ENCODE measurements at places on chromosomes 5 and 9. TPM values are rescaled to one million over a fixed set of nuclear protein-coding genes. Genes with fewer than 3 reads are reported as not detected.

NUTM2G gene
- total RNA-seq = not detected

FYB1 gene
- total RNA-seq = not detected

ZNF462 gene
- 14.7 TPM for total RNA-seq

FIBCD1 gene
- total RNA-seq = 0.48 TPM

FBXO4 gene
- total RNA-seq = 15.9 TPM

SLC6A3 gene
- total RNA-seq = not detected

PCDHGA5 gene
- total RNA-seq = 2.2 TPM

SPATA31C1 gene
- not detected for total RNA-seq

DPYSL3 gene
- total RNA-seq = 16.4 TPM

TAF11L10 gene
- not detected for total RNA-seq

BAAT gene
- 0.37 TPM for total RNA-seq

BTNL9 gene
- not detected for total RNA-seq

DNA sequence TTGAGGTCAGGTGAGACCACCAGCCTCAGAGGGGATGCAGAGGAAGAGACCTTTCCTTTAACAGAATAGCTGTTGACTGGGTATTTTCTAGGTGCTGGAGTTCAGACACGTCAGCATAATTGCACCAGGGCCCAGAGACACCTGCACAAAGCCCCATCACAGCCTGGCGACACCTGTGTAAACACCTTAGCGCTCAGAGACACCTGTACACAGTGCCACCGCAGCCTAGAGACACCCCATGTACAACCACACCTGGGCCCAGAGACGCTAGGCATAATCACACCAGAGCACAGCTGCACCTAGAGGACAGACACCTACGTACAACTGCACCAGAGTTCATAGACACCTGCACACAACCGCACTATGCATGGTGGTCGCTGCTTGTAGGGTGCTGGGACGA is 1.0 kb downstream of the TRIP13 start:
- no peak for DNase-seq

GRCh38 chr9:126366366-126367011 is 39.9 kb downstream of the MVB12B start:
- no peak for DNase-seq

- peak; percentile 72 for DNase-seq
Observed at GRCh38 chr5:173016598-173017046, 33.1 kb downstream of the ATP6V0E1 start.

DNA sequence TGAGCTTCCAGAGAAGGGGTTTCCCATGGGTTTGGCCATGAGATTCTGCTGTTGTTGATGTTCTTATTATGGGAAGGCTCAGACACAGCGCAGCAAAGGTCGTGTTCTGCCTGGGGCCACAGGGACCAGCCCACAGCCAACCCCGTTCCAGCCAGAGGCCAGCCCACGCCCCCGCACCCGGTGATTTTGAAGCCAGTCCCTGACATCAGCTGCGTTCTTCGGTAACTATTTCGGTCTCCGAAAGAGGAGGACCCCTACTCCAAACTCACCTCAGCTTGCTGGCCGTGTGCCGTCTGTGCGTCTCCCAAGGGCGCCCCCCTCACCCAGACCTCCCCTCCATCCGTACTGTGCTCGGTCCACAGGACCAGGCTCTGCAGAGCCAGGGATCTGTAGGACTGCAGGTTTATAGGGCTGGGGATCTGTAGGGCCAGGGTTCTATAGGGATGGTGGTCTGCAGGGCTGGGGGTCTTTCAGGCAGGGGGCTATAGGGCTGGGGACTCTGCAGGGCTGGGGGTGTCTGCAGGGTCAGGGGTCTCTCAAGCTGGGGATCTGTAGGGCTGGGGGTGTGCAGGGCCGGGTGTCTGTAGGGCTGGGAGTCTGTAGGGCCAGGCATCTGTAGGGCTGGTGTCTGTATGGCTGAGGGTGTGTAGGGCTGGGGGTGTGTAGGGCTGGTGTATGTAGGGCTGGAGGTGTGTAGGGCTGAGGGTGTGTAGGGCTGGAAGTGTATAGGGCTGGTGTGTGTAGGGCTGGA is 11.8 kb downstream of the COL5A1 start:
- no peak for DNase-seq

GRCh38 chr5:170303549-170303948 is 6.0 kb upstream of the LCP2 start:
- no peak for DNase-seq

- DNase-seq = no peak
Observed at GRCh38 chr9:126617003-126617822, 3.5 kb downstream of the LMX1B start.

DNA sequence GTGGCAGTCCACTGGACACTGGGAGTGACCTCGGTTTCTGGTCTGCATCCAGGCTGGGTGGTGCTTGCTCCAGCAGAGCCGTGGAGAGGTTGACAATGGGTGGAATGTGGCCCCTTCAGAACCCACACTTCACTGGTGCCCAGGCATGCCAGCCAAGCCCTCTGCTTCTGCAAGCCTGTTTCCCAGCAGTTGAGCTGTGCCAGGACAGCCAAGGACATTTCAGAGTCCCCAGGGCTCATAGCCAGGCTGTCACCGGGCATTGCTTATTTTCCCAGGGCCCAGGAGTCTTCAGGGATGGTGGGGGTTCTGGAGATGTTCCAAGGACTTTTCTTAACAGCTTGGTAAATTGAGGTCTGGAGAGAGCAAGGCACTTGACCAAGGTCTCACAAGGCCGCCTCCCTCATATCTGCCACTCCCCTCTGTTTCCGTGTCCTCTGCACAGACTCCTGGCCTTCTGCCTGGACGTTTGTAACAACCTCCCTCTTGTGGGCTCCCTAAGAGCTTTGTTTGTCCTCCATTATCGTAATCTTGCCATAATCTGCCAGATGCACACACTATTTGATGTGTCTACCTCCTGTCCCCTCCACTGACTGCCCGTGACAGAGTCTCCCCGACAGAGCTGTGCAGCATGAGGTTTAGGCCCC is 3.8 kb upstream of the NDST1 start:
- peak; percentile 83 for DNase-seq

DNA sequence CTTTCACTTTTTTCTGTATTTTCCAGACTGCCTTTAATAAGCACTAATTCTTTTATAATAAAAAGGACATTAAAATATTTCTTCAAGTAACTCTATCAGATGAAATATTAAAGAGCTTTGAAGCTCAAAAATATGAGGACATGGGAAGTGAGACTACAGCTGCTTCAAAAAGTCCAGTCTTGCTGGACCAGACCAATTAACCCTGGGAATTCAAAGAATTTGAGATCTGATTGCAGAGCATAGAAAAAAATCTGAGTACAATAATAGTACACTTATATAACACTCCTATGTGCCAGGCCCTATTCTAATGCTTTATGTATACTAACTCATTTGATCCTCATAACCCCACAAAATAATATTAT is 9.8 kb downstream of the TMEM245 start:
- DNase-seq = peak; percentile 42

DNA sequence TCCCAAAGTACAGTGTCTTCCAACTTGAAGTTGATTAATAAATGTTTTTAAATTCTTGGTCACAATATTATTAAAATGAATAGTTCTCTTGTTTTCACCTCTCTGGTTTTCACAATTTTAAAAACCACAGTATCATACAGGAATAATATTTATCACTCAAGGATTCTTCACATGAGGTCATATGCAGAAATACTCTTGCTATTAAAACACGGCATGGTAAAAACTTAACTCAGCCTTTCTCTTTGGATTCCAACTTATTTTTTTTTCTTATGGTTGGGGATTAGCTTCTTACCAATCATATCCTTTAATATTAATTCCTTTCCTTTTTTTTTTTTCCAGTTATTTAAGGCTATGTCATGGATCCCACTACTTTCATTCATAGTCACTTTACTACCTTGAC is 289.4 kb downstream of the ADAMTS6 start:
- peak; percentile 31 for DNase-seq

GRCh38 chr9:97787551-97787950 is 65.5 kb upstream of the FOXE1 start:
- no peak for DNase-seq

- DNase-seq = peak; percentile 28
Observed at GRCh38 chr9:72362118-72362531, 2.9 kb downstream of the ZFAND5 start.

- no peak for DNase-seq
Observed at GRCh38 chr9:83006378-83006777, 56.6 kb downstream of the RASEF start.

- peak; percentile 63 for DNase-seq
Observed at GRCh38 chr5:44365345-44365744, 23.9 kb downstream of the FGF10 start.

GRCh38 chr9:137899551-137900360 is 22.2 kb downstream of the CACNA1B start:
- no peak for DNase-seq

DNA sequence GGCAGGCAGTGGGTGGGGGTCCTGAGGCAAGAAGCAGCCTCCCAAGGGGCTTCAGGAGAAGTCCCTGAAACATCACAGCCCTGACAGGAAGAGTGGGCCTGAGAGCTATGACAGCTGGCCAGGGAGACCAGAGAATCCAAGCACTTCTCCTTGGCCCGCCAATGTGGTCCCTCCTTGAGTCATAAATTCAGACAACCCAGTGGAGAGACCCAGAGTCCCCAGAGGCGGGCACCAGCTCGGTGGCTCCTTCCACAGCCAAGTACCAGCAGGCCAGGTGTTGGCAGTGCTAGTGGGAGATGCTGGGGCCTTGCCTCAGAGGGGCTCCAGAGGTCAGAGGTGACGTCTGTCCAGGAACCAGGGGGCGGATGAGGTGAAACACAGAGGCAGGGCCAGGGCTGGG is 1.6 kb upstream of the DOK3 start:
- no peak for DNase-seq

GRCh38 chr5:158142156-158142555 is 283.2 kb upstream of the CLINT1 start:
- DNase-seq = no peak

- peak; percentile 87 for DNase-seq
Observed at GRCh38 chr5:135210286-135211055, 176.4 kb upstream of the PITX1 start.

DNA sequence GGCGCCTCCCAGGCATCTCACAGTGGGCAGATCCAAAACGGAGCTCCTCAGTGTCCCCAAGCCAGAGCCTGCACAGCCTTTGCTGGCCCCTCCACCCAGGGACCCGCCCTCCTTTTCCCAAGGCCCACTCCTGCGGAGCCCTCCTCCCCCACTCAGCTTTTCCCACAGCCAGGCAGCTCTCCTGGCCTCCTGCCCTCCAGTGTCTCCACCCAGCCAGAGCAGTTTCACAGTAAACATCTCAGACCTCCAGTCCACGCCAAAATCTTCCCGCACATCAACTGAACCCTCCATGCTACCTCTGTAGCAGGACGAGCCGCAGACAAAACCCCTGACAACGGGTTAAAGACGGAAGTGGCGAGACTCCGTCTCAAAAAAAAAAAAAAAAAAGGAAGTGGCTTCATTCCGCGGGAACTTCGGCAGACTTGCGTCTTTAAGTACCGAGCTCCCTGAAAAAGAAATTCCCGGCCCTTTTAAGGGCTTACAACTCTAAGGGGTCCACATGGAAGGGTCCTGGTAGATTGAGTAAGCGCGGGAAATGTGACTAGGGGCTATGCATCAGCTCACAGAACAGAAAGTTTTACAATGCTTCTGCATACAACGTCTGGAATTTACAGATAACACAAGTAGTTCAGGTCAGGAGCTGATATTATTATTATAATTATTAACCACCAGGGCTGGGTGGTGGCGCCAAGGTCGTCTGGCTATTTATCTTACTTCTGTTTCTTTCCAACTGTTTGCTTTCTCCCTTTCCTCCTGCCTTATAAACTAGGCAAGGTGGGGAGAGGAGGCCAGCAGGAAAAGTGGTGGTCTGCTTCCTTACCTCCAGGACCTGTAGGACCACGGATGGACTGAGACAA is 11.4 kb upstream of the GRIN1 start:
- no peak for DNase-seq

GRCh38 chr5:74082512-74083055 is 456.6 kb downstream of the ARHGEF28 start:
- no peak for DNase-seq

DNA sequence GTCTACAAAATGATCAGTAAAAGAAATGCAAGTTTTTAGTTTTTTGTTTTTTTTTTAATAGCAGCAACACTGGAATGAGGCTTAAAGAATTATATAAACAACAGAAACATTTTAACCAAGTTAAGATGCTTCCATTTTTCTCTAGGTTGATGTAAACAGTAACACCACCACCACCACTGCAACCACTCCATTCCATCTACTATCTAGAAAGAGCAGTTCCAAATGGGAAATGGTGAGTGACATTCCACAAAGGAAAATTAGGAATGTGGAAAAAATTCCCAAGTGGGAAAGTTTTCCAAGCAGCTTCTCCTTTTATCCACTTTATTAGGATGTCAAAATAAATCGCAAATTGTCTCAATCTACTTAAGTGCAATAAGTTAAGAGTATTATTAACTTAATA is 32.6 kb downstream of the SLC38A9 start:
- no peak for DNase-seq

DNA sequence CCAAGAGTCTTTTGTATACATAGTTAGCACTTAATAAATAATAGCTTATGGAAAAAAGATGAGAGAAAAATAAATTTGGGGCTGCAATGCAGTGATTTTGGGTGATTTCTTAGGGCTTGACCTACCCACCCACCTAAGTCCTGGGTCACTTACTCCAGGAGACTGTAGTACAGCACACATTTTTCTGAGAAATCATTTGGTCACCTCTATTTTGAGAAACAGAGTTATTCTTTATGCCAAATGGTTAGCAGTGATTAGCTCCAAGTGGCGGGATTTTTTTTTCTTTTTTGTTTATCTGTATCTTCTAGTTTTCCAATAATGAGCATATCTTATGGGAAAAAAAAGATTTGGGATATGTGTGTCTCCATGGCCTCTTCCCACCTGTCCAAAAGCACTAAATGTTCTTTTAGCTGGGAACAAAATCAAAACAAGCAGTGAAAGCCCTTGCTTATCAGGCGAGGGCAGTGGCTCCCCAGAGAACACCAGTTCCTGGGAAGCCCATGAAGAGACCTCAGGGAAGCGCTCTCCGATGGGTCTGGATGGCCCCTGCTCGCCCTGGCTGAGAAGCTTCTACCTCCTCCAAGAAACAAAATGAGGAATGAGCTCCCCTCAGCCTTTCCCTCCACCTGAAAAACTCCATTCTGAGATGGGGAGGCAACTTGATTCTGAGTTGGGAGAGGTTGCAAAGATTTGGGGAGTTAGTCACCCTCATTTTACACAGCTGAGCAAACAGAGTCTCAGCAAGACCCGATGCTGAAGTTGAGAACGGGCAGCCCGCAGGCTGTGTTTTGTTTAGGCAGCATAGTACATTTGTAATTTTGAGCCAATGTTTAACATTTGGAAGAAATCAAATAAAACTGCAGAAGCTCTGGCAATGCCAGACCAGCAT is 69.9 kb downstream of the CYFIP2 start:
- peak; percentile 26 for DNase-seq

DNA sequence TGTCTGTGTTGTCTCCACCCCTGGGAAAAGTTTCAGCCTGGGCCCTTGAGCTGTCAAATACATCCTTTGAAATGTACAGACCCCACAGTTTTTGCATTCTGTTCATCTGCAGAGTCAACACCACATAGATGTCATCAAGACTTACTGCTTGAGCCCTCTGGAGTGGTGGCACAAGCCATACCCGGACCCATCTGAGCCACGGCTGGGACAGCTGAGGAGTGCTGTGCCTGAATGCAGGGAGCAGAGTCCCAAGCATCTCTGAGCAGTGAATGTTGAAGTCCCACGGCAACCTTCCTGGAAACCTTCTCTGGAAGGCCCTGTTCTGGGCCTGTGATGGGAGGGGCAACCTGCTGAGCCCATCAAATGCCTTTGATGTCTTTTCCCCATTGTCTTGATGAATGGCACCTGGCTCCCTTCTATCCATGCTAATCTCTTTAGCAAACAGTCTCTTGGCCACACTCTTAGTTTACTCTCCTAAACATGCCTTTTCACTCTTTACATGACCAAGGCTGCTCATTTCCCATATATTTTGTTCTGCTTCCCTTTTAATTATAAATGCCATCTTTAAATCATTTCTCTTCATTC is 92.5 kb downstream of the ATPSCKMT start:
- no peak for DNase-seq

- DNase-seq = peak; percentile 75
Observed at GRCh38 chr5:181204826-181205760, at the start of gene TRIM7. Gene TRIM7, minus strand, starts transcription at chr5:181205196. Its CDS starts 86 bp downstream, at chr5:181205110.
